CD4-positive, alpha-beta T cell treated with Interleukin-15 for 4 hours (primary cell): ENCODE measurements at places on chromosomes 5 and 9.

GRCh38 chr5:170519549-170519948 is 15.7 kb downstream of the KCNIP1 start:
- no peak for DNase-seq

DNA sequence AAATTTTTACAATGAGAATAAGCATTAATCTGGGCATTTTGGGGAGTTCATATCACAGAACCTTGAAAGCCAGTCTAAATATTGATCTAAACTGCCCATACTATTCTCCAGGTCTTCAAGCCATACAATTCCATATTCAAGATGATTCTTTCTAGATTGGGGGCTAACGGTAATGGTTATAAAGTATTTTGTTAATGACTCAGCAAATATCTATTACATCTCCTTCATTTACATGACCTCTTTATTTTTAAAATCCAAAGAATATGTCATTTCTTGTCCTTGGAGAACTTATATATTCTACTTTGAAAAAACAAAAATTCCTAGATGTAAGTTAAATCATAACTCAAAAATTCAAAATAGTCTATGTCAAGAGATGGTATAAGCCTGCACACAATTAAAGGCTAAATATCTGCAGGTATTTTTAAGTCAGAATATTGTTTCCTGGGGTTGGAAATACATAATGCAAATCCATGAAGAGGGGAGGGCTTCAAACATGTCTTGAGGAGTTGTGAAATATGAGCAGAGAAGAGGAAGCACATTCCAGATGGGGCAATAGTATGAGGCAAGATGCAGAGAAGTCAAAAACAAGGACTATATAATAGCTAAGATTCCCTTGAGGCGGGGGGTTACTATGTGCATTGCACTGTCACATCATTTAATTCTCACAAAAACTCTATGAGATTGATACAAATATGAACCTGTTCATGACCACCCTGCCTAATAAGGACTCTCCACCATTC is 526.4 kb downstream of the NR2F1-AS1 start:
- DNase-seq: no peak

DNA sequence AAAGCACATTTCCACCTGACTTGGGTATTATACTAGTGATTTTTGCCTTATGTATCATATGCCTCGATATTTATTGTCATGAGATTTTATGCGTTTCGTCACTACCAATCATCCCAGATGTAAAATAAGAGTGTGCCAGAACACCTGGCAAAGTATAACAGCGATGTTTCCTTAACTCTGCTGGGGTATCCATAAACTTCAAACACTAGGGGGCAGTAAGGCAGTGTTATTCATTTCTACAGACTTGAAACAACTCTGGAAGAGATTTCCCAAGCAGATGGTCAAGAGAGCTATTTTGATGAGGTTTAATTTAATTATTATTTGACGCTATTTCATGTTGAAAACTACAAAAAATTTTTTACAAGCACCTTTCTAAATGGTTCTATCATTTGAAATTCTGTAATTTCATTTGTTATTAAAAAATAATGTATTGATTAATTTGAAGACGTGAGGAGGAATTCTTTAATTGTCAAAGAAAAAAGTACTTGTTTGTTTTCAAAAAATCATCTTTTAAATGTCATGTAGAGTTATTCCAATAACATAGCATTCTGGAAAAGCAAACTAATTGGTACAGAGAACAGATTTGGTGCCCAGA is 388.5 kb upstream of the CTNND2 start:
- no peak for DNase-seq

DNA sequence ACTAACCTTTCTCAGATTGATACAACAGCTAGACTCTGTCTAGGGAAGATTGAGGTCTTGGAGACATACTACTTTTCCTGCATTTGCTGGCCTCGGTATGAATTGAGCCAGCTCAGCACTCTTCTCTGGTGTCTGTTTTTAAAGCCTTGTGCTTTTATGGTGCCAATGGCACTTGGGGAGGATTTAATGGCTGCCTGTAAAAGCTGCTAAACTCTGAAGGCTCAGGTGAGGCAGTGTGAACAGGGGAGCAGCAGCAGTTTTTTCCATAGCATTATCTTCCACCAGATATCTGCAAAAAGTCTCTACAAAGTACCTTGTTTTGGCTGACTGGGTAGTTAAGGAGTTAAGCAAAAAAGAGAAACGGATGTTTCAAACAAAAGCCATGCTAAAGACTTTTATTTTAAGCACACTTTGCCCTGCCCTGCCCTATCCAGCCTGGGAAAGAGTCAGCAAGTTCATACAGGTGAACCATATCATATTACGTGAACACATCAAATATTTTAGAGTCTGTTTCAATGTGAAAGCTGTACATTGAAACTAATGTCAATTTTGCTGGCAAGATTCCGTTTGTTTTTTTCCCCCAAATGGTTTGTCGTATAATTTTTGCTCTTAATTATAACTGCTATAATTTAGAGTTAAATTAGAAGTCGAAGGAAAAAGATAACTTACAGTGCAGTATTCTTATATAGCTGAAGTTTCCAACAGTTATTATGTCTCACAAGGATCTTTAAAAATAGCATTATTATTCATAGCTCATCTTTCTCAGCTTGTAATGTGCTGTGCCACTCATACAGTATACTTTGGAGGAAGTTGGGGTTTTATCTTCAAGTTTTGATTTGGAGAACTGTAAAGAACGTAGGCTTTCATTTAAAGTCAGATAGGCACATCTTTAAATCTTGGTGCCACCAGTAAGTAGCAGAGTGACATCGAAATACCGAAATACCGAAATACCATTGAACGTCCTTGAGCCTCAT is 424.1 kb upstream of the CD180 start:
- DNase-seq: no peak

GRCh38 chr5:140322751-140323731 is 20.1 kb upstream of the PFDN1 start:
- no peak for DNase-seq

- no peak for DNase-seq
Measured at GRCh38 chr9:14203356-14204056, 110.4 kb downstream of the NFIB start.

DNA sequence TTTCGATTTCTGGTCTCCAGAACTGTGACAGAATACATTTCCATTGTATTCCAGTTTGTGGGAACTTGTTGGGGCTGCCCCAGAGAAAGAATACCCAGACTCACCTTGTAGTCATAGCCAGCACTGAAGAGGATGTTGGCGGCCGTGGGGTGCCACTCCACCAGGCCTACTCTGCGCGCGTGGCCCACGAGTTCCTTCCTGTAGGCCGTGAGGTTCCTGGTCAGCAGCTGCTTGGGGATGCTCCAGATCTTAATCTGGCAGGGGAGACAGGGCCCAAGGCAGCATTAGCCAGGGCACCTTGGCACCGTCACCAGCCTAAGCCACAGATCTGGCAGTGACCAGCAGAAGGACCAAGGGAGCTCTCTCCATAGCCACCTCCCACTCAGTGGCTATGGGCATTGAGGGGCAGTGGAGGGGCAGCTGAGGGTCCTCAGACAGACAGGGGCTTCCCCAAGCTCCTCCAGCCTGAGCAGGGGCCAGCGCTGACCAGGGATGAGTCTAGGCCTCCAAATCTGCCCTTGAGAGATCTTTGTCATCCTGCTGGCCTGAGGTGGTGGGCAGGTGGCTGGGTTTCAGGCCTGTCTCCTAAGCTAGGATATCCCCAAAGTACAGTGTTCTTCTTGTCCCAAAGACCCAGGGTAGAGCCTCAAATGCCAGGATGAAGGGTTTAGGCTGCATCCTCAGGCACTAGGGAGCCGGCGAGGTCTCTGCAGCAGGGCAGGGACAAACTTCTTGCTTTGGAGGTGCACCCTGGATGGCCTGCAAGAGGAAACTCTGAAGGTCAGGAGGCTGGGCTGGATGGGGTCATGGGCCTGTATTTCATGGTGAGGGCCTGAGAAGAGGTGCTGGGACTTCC is 15.9 kb upstream of the TRIM14 start:
- DNase-seq: no peak

DNA sequence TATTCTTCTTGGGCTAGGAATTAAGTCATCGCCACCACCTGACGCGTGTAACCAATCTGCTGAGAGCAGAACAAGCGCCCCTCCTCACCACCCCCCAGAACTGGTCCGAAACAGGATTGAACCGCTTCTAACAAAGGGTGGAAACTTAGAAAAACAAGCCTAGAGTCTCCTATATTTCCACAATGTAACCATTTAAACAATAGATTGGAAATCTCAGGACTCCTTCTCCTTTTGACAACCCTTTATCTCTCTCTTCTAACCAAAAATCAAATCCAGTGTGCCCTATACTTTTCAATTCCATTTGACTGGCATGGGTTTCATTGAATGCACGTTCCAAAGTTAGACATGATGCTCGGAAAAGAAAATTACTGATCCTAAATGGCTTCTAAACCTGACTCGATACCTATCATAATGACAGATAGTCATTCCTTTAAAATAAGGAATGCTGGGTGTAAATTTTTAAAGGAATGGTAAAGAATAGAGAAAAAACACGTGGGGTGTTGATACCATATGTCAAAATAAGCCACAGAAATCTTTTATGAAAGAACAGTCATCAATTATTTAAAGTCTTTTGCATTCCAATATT is 1.2 kb downstream of the ARRDC3 start:
- peak; percentile 88 for DNase-seq

DNA sequence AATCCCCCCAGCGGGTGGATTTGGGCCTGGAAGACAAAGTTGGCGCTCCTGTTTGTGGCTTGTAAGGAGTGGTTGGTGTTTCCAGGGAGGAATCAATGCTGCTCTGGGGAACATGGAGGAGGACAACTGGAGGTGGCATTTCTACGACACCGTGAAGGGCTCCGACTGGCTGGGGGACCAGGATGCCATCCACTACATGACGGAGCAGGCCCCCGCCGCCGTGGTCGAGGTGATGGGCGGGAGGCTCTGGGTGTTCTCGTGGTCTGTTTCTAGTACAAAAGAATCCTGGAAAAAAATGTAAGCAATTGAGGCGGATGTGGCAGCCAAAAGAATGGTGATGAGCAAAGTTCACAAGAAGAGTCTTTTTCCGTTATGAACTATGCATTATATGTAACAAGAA is 7.2 kb downstream of the SDHA start:
- no peak for DNase-seq

GRCh38 chr9:68706363-68707201 is 1.5 kb downstream of the PIP5K1B start:
- DNase-seq: no peak

GRCh38 chr5:20166456-20166855 is 178.5 kb upstream of the CDH18 start:
- no peak for DNase-seq

GRCh38 chr5:170783498-170784247 is at the start of gene GABRP:
GABRP (plus strand) TSS chr5:170783725; CDS start chr5:170788616, 4,891 bp downstream.
- no peak for DNase-seq

DNA sequence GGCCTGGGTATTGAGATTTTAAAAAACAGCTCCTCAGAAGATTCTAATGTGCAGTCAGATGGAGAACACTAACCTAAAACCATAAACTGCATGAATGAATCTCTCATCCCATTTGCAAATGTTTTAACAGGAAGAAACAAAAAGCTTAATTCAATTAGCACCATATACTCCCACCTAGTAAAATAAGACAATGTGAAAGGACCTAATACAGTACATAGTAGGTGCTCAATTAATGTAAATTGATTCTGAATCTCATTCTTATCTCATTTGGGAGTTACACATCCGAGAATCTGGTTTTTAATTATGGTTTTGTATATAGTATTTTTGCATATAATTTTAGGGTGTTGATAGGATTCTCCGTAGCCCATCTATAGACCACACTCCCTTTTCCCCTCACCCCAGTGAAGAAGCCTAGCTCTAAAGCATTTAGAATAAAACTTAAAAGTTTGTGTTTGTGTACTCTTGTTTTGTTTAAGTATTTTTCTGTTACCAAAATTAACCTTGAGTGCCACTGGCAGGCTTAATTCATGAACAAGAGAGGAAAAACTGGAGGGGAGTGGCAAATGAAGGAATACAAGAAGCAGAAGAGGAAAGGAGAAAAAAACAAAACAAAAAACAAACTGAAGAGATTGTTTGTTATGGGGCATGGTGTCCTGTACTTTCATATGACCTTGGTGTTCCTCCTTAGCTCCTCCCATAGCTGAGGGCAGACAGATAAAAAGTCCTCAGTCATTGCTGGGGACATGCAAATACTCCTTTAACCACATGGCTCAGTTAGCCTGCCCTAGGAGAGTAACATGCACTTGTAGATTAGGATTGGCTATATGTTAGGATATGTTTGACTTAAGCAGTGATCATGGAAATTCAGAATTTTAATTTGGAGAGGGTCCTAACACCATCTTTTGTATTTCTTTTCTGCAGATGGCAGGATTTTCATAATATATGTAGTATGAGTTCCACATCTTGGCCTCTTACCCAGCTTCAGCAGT is 1.2 kb downstream of the RNF14 start:
- no peak for DNase-seq

- DNase-seq: peak; percentile 3
Measured at GRCh38 chr5:145697251-145697990, 137.7 kb downstream of the PRELID2 start.

- DNase-seq: no peak
Measured at GRCh38 chr9:77276799-77277198, 99.5 kb downstream of the VPS13A start.

- peak; percentile 30 for DNase-seq
Measured at GRCh38 chr5:176959051-176959450, 47.5 kb downstream of the UIMC1 start.

DNA sequence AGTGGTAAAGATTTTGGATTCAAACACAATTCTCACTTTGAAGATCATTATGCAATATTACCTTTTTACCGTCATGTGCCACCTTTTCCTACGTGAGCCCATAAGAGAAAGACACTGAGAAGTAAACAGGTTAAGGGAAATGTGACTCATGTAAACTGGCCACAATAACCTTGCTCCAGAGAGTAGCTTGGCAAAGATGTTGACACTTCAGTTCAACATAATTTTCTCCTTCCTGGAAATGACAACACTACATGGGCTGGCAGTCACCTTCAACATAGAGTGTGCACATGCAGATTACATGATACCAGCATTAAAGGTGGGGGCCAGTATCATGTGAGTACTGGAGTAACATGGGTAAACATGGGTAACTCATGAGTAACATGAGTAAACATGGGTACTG is 141.9 kb downstream of the CDK5RAP2 start:
- DNase-seq: no peak

DNA sequence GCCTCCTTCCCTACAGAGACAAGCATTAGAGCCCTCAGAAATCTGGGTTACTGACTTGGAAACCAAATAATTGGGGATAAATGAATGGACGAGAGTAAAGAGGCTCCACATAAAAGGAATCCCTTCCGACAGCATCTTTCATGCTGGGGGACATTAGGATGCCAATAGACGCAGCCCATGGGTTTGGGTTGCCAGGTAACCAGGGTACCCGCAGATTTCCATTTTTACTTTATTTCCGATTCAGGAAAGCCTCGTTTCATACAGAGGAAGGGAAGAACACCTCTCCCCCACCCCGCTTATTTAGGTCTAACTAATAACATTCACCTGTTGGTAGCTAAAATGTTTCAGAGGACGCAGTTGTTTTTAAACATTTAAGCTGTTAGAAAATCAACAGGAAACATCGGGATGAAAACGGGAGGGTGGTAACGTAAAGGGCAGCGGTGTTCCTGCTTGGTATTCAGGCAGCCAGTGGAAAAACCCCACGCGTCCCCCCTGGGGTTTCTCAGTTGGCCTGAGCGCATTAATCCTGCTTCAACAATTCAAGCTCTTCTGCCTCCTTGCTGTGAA is 179.5 kb downstream of the YTHDC2 start:
- DNase-seq: no peak
